ENCODE measurements at places on chromosomes 1 and 21.
A peak's percentile ranks its signal among the peaks of the same experiment; 100 is the strongest.

GRCh38 chr21:29334717-29335428, 36.2 kb downstream of the BACH1 start:
- peak; percentile 79 for DNase-seq

- no peak for DNase-seq
Observed at GRCh38 chr1:14755518-14756252, 157.2 kb downstream of the KAZN start.

- DNase-seq: no peak
Observed at GRCh38 chr1:168235548-168235885, 9.7 kb downstream of the SFT2D2 start.

DNA sequence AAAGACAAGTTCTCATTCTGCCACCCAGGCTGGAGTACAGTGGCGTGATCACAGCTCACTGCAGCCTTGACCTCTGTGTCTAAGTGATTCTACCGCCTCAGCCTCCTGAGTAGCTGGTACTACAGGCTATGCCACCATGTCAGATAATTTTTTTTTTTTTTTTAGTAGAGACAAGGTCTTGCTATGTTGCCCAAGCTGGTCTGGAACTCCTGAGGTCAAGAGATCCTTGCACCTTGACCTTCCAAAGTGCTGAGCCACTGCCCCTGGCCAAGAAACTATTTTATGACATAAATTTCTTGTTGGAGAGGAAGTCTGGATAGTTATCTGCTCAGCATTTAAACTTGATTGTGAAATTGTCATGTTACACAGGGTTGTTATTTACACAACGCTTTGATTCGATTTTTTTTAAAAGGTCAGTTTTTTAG, 2.1 kb downstream of the SCCPDH start:
- DNase-seq: peak; percentile 56

GRCh38 chr1:221888218-221888617, 146.3 kb upstream of the DUSP10 start:
- DNase-seq: no peak

DNA sequence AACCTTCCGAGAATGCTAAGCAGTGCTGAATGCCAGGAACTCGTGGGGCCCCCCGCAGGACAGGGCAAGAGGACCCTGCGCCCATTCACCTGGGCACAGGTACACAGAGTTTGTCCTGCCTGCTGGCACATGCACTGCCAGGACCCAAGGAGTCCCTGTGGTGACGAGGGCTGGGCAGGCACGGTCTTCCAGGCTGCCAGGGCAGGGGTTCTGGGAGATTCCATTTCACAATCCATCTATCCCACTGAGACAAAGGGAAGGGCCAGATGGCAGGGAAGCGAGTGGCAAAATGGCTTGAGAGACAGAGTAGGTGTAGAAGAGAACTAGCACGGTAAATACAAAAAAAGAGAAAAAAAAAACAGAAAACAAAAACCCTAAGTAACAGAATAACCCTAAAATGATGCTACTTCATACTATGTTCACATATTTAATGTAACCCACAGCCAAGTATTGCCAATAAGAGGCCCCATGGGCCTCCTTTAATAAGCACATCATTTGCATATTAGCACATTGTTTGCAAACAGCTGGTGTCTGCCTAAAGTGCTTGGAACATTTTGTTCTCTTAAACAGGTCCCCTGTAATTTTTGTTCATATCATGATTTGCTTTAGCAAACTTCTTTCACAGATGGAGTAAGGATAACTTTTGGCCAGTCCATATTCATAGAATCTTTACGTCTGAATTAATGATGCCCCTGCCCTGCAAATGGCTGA, 83.8 kb downstream of the STUM start:
- no peak for DNase-seq

DNA sequence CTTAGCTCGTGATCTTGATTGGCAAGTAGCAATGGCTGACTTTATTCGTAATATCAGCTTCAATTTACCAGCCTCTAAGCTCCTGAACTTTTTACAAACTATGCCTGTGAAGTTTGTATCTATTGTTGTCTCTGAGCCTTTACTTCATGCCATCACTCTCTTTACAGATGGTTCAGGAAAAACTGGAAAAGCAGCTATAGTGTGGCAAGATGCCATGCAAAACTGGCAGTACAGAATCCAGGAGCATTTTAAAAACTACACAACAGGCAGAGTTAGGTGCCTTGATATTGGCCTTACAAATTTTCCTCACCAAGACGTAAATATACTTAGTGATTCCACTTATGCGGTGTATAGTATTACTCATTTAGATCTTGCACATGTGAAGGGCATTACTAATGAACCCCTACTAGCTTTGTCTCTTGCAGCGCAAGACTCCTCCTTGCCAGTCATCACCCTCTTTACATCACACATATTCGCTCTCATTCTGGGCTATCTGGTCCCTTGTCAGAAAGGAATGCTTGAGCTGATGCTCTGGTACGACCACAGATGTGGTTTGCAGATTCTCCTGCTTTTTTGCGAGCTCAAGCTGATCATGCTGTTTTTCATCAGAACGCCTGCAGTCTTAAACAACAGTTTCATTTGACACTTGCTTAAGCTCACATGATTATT, 36.3 kb downstream of the CLCA1 start:
- no peak for DNase-seq

- DNase-seq: no peak
Observed at GRCh38 chr1:47491341-47491753, 53.5 kb downstream of the FOXD2 start.

- no peak for DNase-seq
Observed at GRCh38 chr1:248906753-248907661, 972 bp downstream of the PGBD2 start.

DNA sequence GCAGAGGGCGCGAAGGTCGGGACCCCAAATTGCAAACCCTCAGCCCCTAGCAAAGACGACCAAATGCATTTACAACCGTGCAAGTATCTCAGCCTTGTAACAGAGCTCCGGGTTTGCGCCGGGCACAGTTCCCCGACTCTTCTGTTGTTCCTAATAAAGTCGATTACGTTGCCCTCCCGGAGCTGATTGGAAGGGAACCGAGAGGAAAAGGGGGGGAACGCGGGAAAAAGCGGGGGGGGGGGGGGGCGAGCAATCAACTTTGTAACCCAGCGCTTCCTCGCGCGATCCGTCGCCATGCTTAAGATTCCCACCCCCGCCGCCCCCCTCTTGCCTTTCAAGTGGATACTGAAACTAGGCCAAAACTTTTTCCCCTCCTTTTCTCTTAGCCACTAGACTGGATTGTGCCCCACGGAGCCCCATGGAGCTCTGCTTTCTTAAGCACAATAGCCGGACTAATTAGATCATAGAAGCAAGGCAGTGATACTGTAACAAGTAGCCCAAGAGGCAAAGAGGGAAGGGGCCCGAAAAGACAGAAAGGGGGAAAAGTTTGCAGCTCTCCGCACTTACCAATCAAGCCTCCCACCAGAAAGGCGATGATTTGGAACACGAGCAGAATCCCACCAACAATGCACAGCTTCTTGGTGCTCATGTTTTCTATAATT, 565 bp downstream of the WLS start:
- DNase-seq: no peak

DNA sequence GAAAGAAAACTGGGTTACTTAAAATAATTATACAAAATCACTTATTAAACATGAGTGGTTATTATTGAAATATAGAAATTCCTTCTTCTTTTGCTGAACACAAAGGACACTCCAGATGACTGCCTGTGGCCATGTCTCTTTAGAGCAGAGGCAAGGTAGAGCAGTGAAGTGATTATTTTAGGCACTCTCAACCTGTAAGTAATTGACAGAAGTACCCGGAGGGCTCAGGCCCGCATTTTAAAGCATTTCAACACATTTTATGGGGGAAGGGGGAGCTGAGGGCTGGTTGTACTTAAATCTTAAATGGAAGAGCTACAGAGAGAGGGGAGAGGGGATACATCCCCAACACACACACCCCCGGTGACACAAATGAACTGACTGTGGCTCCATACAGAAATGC, 10.2 kb downstream of the OSCP1 start:
- DNase-seq: no peak

GRCh38 chr21:41561701-41562100, 53.7 kb upstream of the TMPRSS2 start:
- DNase-seq: no peak

DNA sequence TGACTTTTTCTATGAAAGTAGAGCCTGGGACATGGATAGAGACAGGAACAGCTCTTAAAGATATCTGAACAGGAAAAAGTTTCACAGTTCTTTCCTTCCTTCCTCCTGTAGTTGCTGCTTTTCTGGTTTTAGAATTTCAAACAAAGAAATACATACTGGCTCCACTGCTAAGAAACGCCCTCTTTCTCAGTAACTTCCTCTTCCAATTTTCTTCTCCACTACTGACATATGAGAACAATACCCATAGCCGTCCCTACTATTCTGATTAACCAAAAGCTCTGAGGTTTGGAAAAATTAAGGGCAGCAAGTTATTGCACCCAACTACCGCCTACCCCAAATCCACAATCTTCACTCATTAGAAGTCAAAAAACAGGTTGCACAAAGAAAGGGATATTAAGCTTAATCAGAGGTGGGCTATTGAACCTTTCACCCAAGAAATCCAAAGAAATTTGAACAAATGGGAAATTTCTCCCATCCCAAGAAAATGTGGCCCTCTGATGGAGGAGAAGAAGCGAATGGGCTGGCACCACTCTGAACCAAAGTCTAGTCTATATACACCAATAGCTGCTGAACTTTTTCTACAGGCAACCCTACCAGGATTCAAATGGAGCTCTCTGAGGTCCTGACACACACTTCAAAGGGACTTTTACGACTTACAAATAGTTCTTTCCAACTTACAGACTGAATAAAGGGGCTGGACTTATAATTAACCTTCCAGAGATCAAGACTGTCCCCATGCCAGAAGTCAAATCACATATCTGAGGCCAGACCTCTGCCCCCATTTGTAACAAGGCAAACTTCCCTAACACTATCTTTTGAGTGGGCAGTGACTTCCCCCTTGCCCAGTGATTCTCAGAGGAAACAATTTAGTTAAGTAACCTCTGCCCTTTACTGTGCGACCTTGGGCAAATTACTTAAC, 1.7 kb downstream of the WASF2 start:
- DNase-seq: peak; percentile 38

DNA sequence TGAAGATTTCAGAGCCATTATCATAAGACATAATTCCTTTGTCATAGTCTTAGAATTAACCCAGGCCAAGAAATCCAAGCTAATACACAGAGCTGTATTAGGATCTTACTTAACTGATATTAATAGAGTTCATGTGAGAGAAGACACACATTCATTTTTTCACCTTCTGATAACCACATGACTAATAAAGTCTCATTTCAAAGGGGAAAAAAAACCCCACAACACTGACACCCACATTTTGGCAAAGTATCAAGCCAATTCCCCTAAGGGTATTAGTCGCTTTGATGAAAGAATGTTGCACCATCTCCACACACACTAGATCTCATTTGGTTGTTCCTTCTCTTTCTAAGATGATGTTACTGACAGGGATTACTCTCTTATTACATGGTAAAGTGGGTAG, 344.4 kb upstream of the ESRRG start:
- DNase-seq: no peak

DNA sequence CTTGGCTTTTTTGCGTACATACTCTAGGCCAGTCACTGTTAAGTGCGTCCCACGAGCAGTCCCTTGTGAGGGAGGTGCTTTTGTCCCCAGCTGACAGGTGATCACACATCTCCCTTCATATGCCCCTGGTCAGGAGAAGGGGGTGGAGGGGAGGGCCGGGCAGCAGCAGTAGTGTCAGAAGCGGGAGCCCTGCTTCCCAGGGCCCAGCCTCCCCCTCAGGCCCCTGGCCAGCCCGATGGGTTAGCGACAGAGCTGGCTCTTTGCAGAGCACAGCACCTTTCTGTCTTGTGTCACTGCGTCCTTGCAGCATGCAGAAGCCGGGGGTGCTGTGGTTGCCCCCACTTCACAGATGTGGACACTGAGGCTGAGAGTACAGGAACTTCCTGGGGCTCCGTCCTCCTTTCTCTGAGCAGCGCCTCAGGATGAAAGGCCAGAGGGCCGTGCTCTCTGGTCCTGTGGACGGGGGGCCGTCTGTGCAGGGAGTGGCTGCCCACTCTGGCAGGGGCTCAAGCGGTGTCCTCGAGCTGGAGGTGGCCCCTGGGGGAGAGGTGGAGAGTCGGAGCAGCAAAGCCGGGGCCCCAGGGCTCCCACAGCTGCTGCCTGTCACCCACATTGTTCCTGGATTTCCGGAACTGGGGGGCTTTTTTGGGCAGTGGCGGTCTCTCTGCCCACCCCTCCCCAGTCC, 5.9 kb downstream of the TMEM201 start:
- no peak for DNase-seq

DNA sequence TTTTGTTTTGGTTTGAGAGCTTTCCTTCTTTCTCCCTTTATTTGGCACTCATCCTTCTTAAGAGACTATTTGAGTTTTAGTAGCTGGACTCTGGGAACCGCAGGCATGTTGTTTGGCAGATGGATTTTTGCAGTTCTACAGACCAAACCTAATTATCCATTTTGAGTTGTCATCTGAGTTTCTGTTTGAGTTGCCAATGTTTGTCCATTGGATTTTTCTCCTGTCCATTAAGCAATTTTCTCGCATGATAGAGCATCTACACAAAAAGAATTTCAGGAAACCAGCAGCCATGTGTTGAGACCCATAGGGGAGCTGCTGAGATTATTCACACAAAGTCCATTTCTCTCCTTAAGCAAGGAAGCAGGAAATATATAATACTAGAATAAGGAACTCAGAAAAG, 17.2 kb upstream of the CXADR start:
- DNase-seq: no peak

DNA sequence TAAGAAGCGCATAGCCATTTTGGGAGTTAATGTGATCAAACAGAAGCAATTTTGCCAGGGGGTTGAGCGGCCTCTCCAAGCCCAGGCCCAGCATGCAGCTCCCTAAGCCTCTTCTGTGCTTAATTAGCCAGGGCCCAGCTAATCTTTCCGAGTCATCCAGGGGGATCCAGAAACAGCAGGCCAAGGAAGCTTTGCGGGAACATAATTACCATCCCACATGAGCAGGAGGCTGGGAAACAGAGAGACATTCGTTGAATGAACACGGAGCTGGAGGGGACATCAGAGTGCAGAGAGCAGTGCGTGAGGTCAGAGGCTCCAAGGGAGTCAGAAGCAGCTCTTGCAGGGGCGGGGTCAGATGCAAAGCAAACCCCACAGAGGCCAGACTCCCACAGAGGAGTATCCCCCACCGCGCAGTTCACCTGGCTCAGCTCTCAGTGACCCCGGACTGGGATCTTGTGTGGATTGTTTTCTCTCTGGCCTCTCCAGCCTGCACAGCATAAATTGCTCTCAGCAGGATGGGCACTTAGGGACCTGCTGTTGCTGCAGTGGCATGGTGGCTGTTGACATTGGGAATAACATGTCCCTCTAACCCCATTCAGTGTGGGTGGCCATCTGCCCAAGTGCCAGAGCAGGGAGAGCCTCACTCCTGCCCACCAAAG, 657.4 kb downstream of the AJAP1 start:
- DNase-seq: no peak

GRCh38 chr1:246642719-246643118, 76.5 kb downstream of the CNST start:
- DNase-seq: no peak

DNA sequence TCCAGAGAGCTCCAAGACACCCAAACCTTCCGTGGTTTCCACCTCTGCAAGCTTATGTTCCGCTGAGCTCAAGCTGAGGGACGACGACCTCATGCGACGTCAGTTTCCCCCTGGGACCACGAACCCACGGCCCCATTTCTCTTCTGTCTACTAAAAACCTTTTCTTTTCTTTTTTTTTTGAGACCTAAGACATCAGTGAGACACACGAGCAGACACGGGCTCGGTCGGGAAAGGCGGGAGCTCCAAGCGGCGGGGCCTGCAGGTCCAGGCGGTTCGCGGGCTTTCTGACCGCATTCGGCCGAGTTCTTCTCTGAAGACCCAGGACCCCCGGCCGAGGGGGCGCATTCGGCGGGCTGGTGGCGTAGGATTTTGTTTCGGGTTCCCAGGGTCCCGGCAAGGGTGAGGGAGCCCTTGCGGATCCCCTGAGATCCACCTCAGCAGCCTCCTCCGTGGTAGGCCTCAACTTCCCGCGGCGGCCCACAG, 402 bp downstream of the C21orf58 start:
- no peak for DNase-seq

Measured in HL-60 (cell line).